ENCODE measurements at places on chromosomes 2 and 18. TPM values are rescaled to one million over a fixed set of nuclear protein-coding genes. Genes with fewer than 3 reads are reported as not detected.

GRCh38 chr18:59056706-59057492 is 82.8 kb upstream of the SEC11C start:
- DNase-seq = peak; percentile 59

- no peak for DNase-seq
These were observed 50.6 kb upstream of the FN1 start for GRCh38 chr2:215486291-215487001.

Gene RFX8
- 4.6 TPM for total RNA-seq

DNA sequence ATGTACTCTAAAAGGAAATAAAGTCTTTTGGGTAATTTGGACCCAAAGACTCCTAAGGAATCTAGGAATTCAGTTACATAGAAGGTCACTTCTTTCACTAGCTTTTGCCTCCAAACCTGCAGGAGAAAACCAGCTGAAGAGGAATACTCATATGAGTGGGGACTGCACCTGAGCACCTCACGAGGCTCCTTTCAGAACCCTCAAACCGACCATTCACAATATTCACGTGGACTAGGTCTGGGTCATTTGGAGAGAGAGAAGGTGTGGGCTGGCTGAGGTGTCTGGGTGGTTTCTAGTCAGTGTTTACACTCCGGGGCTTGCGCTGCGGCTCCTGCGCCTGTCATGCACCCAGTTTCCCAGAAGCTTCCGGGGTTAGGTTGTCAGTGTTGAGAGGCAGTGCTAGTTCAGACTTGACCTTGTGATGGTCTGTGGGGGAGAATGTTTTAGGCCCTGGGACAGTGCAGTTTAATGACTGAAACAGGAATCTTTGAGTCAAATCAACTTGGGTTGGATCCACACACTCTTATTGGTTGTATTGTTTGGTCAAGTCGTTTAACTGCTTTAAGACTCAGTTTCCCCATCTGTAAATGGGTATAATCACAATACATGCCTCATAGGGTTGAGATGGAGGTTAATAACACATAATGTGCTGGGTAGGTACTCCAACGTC is 78.4 kb downstream of the LIMS1 start:
- DNase-seq = no peak

DNA sequence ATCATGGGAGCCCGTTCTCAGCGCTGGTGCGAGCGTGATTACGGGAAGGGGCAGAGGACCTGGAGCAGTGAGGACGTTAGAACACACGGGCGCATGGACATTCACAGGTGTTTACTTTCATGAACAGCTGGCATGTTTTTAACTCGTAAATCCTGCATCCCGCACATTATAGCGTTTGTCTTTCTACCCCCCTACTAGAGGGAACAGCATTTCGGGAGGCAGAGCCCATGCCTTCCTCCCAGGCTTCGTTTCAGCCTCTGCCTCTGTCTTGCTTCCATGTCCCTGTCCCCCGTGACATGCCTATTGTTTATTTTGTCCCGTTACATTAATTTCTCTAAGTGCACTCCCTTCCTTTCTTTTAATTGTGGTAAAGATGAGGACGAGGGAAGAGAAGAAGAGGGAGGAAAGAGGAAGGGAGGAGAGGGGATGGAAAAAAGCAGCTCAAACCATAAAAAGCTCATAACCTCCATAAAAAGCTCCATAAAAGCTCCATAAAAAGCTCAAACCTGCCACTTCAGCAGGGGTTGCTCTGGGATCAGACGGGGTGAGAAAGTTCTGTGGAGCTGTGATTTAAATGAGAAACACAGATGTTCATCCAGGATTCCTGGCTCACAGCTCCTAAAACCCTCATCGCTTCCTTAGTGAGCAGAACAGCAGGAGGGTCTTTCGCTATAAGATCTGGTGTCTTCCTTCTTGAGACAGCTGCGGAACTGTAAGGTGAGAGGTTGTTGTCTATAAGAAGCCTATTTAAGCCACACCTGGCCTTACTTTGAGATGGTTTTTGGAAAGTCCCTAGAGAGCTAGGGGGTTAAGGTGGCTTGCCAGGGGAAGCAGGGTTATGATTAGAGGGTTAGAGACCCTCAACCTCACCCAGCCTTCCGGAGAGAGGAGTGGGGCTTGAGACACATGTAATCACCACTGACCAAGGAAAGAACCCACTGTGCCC is 66.6 kb upstream of the SNTG2 start:
- no peak for DNase-seq

DNA sequence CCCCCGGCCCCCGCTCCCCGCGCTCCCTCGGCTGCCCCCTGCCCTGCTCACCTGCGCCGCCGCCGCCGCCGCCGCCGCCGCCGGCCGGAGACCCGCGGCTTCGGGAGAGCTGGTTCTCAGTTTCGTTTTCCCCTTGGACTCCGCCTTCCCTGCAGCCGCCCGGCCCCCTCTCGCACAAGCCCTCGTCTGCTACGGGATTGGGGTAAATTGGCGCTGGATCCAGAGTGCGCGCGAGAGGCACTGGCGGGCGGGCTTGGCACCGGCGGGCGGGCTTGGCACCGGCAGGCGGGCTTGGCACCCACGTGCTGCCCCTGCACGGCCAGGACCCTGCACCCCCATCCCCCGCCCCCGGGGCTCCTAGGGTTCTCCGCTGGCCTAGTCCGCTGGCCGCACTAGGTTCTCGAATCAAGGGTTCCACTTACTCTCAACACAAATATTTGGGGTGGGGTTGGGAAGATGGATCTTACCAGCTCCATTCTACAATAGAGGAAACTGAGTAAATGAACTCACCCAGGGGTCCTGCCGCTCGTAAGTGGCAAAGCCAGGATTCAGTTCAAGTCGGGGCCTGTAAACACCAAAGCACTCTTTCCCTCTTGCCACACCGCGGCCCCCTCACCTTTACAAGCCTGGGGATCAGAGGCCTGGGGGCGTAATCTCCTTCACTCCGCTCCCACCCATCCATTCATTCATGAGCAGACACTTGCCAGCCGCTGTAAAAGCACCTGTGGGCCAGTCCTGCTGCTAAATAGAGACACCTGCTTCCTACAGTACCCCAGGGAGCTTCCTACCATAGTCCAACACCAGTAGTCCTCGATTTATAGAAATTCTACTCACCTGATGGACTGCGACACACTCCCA is at the start of gene EIF2AK2:
Gene EIF2AK2 (minus strand): TSS at position 124 of the 858 bp plus-strand sequence. CDS start 9,174 bp downstream, outside the sequence.
- DNase-seq = peak; percentile 93

DNA sequence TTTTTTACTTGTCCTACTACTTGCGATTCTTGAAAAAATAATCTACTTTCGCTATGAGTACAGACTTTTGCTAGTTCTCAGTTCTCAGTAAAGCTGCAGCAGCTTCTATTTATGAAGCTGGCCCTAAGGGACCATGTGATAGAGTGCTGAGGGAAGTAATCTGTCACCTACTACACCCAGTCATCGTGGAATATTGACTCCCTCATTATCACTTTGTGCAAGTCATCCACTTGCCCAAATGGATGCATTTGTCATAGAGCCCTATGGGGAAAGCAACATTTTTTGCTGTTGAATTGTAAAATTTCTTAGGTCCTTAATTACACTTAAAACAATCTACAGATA is 1919.8 kb downstream of the SUCLG1 start:
- DNase-seq = no peak

Gene HAAO
- not detected for total RNA-seq

DNA sequence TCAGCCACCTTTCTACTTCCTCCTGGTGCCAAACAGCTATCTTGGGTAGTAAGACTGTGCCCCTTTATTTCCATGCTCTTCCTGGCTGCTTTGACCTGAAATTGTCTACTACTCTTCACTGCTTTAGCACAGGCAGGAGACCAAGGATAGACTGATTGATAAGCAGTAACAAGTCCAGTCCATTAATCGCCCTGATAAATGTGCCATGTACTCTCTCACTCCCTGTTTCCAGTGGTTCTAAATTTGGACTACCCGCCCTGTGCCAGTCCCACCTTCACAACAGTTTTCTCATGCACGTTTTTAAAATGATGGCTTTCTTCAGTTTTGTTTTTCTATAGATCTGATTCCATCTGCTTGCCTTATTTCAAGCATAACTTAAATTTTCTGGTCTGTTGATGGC is 189.6 kb upstream of the RBMS1 start:
- no peak for DNase-seq

Gene FEV
- total RNA-seq = not detected

GRCh38 chr2:239392072-239392357 is 8.8 kb downstream of the HDAC4 start:
- no peak for DNase-seq

Gene ALPG
- not detected for total RNA-seq

DNA sequence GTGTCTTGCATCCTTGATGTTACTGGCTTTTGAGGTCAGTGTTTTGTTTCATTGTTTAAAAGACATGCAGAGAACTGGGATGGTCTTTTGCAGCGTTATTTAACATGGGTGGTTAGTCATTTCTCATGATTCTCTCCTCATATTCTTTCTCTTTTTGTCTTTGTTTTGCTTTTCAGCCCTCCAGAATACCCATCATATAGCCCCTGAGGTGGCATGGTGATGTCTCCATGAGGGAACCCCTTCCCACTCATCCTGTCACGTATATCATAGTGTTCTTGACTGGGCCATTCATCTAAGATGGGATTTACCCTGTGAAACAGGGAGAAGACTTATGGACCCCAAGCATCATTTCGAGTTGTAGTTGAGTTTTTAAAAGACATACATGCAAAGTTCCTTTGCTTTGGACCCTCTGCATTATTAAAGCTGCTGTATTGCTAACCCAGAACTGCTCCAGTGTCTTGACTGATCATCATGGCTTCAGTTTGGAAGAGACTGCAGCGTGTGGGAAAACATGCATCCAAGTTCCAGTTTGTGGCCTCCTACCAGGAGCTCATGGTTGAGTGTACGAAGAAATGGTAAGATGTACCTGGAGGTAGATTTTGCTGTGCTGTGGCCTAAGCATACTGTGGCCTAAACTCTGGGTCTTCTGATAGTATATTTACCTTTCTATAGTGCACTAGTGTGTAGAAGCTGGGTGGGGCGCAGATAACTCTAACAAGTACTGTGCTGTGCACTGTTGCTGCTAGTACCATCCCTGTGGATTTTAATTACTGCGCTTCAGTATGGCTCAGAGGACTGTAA is 1.4 kb downstream of the EHBP1 start:
- no peak for DNase-seq

Gene CNDP1
- total RNA-seq = not detected

DNA sequence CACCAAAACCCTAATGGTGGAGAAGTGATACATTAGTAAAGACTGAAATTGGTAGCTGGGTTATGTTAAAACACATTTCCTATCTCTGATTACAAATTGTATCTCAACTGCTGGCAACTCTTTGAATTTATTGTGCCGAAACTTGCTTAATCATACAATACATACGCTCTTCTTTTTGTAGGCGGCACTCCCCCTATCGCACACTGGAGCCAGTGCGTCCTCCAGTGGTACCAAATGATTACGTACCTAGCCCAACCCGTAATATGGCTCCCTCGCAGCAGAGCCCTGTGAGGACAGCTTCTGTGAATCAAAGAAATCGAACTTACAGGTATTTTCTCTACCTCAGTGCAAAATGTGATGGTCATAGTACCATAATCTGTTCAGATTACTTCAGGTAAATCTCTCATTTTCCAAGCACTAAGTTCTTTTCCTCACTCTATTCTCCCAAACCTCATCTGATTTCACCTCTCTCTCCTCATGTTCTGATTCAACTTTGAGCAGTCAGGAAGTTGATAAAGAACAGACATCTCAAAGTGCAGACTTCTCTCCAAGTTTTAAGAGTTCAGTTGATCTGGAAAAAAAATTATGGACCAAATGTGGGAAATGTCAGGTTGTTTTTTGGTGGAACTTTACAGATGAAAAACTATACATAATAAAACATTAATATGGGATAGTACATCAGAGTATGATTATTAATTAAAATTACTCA is 66.5 kb downstream of the ABI2 start:
- DNase-seq = no peak

DNA sequence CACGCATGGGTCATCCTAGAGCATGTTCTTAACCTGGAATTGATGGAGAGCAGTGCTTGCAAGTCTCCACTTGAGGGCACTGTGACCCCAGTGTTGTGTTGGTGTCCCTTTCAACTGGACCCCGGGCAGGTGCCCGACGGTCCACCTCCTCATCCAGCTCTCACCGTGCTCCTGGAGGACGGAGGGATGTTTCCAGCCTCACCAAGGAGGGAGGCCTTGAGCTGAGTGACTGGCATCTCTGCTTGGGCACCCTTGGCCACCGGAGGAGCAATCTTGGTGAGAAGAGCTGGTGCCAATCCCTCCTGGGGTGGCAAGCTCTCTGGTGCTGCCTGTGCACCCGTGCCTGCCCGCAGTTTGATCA is 45.4 kb upstream of the ASB18 start:
- DNase-seq = peak; percentile 29

Gene PRKAG3
- total RNA-seq = not detected

Gene ADCY3
- 15.4 TPM for total RNA-seq

Gene TUBB8B
- not detected for total RNA-seq

- peak; percentile 63 for DNase-seq
These were observed 206.8 kb downstream of the CLIP4 start for GRCh38 chr2:29322011-29322410.

Gene EIF2B4
- 40.3 TPM for total RNA-seq

DNA sequence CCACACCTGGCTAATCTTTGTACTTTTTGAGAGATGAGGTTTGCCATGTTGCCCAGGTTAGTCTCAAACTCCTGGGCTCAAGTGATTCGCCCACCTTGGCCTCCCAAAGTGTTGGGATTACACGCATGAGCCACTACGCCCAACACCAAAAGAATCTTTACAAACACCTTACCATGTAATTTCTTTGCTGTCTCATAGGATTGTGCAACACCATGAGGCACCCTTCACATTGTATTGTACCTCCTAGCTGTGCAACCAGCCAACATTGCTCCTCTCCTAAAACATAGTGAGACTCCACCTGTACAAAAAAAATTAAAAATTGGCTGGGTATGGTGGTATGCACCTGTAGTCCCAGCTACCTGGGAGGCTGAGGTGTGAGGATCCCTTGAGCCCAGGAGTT is 3.1 kb upstream of the MFSD6 start:
- no peak for DNase-seq

GRCh38 chr2:214156971-214157370 is 253.9 kb upstream of the VWC2L start:
- no peak for DNase-seq

Gene M1AP
- not detected for total RNA-seq

DNA sequence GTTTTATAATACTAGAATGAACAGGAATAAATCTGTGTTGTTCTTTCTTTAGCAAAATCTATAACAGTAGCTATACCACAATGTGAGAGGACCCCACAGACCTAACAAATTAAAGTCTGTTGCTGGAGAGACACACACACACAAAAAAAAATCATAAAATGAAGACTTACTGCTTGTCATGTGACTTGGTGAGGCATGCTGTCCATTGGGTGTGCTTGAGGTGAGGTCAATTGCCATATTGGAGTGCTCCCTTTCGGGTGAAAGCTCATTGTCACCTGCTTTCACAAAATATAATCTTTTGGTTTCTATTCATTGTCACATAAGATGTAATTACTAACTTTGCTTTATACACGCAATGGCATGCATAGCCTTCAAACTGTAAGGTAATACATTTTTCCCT is 3.9 kb downstream of the IKZF2 start:
- no peak for DNase-seq

Gene EVA1A
- total RNA-seq = 73.2 TPM

- DNase-seq = no peak
These were observed 386.5 kb upstream of the SLC39A10 start for GRCh38 chr2:195270466-195271039.

- no peak for DNase-seq
These were observed 93.4 kb downstream of the DGKD start for GRCh38 chr2:233447506-233448219.

Data from Daoy (cell line).